Activated T-cell treated with anti-CD3 and anti-CD28 coated beads, Interleukin-2, amount 50 U/mL, for 48 hours (primary cell): ENCODE measurements at places on chromosomes 3 and 15.
A peak's percentile ranks its signal among the peaks of the same experiment; 100 is the strongest.

DNA sequence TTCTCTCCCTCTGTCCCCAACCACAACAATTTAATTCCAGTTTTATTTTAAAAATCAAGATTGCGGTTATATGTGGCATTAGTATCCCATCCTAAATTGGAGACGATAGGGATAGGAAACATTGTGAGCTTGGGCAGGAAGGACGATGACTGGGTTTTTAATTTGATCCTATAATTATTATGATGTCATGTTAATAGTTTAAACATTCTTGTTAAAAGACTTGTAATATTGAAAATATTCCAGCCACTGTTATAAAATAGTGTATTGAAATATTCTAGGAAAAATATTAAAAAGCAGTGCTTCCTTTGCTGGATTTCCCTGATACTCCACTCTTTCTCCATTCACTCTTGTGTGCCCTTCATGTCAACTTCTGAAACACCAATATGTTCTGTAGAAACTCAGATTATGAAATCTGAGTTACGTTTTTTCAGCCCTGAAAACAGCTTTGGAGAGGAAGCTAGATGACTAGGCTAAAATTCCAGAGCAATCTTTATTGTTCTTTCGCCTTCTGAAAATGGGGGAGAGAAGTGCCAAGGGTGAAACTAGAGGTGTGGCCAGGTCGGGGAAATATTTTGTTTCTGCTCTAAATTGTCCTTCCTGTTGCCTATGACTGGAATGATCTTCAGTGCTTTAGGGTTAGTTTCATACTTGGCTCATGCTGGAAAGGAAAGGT lies 46.1 kb upstream of the MAP3K13 start:
- DNase-seq, result no peak

GRCh38 chr15:93866476-93866875 lies 364.9 kb upstream of the MCTP2 start:
- DNase-seq, result no peak

DNA sequence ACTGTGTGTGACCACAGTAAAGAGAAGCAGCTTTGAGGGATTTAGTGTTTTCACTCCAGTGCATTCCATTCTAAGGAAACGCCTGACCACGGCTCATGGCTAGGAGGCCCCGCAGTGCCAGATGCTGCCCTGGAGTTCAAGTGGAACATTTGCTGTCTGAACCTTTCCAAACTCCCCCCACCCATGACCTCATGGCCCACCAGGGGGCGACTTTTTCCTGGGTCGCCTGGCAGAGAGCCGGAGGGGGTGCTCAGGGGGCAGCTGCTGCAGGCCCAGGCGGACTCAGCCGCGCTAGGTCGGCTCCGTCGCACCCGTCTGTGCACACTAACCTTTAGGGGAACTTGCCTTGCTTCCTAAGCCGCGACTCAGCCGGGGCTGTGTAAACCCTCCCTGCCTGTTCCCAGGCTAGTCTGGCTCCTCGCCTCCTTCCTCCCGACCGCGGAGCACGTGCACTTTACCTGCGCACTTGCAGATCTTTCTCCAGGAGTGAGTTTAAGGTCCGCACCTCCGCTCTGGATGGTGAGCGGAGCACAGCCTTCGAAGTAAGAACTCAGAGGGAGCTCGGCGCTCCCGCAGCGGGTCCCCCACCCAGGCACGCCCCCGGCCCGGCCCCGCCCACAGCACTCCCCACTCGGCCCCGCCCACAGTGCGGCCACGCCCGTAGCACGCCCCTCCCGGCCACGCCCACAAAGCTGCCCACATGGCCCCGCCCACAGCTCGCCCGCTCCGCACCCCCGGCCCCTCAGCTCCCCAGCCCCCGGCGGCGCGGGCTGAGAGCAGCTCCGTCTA lies at the start of gene OCA2:
OCA2 (minus strand) TSS at position 550 of the 789 bp plus-strand sequence. CDS start 17,441 bp downstream, outside the sequence.
- peak; percentile 75 for DNase-seq

DNA sequence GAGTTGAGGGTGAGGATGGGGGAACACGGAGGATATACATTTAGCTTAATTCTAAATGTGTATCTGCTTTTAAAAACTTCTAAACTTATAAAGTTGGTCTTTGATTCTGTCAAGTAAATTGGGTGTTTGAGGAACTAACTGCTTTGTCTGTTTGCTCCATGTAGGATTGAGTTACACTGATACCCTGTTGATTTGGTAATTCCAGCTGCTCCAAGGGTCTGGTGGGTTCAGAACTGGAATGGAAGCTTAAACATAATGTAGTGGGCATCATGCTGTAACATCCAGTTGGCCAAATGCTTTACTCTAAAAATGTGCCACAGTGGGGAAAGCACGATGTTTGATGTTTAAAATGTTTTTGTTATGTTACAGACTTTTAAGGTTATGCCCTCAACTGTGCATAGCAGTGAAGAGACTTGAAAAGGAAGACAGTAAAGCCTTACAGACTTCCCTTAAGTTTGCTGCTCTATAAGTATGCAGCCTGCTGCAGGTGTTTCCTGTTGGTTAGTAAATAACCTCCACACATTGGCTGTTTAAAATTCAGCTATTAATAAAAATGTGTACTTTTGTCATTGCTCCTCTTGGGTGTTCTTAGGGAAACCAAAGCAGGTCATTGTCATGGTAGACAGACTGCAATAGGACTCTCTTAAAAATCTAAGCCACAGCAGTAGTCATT lies 5.9 kb upstream of the EDEM1 start:
- DNase-seq, result no peak

DNA sequence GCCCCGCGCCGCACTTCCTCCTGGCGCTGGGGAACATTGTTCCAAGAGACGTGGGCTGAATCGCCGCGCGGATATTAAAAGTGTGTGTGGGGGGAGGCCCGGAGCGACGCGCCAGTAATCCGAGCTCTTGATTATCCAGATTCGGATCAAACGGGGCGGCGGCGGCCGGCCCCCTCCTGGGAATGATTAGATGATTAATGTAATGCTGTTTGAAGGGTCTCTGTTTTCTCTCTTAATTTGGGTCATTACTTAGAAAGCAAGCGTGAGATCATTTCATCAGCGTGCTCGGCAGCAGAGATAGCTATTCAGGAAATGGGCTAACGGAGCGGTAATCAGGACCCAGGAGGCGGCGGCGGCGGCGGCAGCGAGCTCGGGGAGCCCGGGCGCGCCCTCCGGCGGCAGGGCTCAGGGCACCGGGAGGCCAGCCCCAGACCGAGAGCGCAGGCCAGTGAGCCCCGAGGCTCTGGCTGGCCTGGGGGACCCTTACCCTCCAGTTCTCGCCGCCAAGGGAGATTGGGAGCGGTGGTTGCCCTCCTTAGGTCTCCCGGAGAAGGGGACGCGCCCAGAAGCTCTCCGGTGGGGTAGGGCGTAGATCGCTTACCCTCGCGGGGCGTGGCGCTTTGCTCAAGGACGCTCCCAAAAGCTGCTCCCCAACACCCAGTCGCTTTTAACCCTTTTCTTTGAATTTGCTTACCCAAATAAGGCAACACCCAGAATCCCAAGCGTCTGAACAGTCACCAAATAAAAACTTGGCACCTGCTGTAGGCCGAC lies 4.5 kb downstream of the FEZF2 start:
- DNase-seq, result peak; percentile 22

DNA sequence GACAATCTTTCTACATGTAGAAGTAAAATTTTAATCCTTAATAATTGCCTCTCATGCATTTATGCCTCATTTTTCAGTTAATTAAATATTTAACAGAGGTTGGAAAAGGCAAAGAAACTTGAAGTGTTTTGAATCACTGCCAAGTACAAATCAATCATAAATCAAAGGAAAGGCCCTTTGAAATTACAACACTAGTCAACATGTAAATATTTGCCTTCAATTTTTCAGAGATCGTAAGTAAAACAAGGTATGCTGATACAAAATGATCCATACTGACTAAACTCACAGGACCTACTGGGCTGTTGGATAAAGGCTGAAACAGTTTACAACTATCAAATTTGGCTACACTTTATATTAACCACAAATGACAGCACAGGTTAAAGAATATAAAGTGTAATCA lies 33.9 kb downstream of the ZBBX start:
- no peak for DNase-seq

GRCh38 chr3:20073683-20074082 lies 33.4 kb downstream of the KAT2B start:
- DNase-seq, result no peak

DNA sequence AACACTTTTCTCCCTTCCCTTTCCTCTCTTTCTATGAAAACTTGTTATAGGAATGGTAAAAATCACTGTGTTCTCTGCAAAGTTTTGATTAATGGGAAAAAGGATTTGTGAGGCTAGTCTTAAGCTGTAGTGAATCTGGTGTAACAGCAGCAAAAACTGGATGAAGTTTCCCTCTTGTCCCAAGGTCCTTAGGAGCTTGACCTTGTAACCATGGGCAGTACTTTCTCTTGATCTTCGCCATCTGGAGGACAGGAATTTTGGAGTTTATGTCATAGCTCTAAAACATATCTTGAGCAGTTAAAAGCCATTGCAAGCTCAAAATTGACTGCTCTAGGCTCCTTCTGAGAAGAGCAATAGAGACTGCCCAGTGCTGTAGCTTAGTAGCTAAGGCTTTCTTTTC lies 56.5 kb upstream of the GPD1L start:
- DNase-seq, result no peak

DNA sequence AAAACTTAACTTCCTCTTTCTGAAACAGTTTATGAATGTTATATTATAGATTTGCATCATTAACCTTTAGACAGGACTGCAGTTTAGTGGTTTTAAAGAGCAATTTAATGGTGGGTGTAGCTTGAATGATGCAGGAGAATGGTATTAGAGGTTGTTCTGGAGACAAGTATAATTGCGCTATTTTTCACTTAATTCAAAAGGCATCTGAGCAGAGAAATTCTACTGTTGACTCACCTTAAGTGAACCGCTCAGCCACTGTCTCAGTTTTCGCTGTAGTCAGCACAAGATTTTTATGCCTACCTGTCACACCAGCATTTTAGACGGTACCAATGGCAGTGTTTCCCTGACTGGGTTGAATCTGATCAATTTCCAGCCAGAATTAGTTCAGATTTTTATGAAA lies 348.8 kb upstream of the DCBLD2 start:
- DNase-seq, result no peak

GRCh38 chr3:89173546-89173945 lies 66.1 kb downstream of the EPHA3 start:
- no peak for DNase-seq

DNA sequence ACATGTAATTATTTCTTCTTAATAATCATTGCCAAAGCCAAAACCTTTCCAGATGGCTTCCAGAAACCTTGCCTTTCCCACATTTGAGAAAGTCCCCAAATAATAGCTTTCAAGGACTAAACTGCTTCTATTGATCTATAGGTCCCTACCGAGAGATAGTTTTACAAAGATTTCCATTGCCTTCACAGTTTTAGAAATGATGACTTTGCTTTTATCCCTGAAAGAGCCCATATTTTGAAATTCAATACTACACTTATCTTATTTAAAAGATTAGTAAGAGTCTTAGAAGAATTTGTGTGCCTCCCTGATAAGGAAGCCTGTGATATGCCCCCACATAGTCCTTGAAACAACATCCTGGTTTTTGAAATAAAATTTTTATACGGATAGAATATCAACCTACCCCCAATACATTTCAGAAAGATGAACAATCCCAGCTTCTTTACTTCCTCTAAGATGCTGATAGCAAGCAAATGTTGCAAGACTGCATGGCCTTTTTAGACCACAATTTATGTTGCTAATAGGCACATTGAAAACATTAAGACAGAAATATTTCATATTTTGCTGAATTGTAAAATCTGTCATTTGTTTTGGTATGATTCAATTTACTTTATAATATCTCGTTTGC lies 146.3 kb downstream of the TMCO5A start:
- no peak for DNase-seq

- DNase-seq, result peak; percentile 17
These were observed 59.2 kb upstream of the KLF13 start for GRCh38 chr15:31267161-31268107.

GRCh38 chr3:145578471-145578870 lies 582.5 kb downstream of the PLOD2 start:
- DNase-seq, result no peak

GRCh38 chr3:113531826-113532697 lies at the start of gene SIDT1:
TSS of gene SIDT1 (plus strand) at chr3:113532555. CDS start at chr3:113533022, 467 bp downstream.
- peak; percentile 66 for DNase-seq

- peak; percentile 24 for DNase-seq
These were observed 156.0 kb downstream of the CACNA1D start for GRCh38 chr3:53650424-53650823.

DNA sequence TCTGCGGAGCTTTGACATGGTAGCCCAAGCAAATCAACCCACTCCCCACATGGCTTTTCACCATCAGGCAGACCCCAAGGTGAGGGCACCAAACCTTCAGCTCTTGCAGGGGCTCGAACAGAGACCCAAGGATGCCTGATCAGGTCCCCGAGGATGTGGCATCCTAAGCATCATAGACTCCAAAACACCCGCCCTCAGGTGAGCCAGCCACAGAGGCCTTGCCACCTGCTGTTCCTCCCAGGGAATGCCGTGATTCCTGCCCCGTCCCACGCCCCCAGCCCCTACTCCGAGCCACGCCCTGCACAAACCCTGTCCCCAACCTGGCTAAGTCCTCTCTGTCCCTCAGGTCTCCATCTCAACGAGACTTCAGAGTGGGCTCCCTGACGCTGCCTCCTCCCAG lies 34.7 kb upstream of the SLC41A3 start:
- no peak for DNase-seq

GRCh38 chr3:143155756-143156155 lies 36.2 kb downstream of the CHST2 start:
- no peak for DNase-seq

- no peak for DNase-seq
These were observed 21.6 kb downstream of the CCDC80 start for GRCh38 chr3:112619295-112619694.

DNA sequence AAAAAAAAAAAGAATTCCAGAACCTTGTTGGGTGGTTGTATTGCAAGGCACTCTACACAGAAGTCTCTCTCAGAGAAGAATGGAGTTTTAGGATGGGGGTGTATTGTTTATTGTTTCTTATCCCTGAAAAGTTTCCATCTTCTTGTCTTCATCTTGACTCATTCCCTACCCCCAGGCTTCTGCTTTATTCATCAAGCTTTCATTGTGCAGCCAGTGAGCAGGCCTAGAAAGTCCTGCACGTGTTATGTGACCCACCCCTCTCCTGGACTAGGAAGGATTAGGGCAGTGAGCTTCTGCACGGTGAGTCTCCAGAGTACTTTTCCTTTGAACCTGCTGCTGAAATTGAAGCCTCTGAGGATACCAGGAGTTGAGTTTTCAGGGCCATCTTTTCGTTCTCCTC lies 150.9 kb upstream of the IL12A start:
- DNase-seq, result no peak

DNA sequence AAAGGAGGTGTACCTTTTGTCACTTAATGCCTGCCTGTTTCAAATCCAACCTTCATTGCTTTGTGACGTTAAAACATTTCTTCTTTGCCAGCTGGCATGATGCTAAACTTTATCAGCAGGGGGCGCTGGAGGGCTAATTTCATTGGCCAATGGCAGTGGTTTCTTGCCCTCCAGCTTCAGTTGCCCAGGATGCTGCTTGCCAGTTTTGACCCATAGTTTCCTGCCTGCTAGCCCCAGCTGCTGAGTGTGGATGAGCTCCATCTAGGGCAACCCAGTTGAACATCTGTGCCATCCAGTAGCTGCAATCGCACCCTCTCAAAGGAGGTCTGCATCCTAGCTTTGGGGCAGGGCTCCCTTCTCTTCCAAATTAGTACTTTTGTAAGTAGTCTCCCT lies 22.1 kb downstream of the ACKR2 start:
- peak; percentile 88 for DNase-seq

- DNase-seq, result no peak
These were observed 768.5 kb upstream of the CFAP20DC start for GRCh38 chr3:59818033-59818918.

GRCh38 chr15:71329497-71330260 lies 214.4 kb downstream of the THSD4 start:
- no peak for DNase-seq
